ENCODE measurements at places on chromosomes 6 and 20.

DNA sequence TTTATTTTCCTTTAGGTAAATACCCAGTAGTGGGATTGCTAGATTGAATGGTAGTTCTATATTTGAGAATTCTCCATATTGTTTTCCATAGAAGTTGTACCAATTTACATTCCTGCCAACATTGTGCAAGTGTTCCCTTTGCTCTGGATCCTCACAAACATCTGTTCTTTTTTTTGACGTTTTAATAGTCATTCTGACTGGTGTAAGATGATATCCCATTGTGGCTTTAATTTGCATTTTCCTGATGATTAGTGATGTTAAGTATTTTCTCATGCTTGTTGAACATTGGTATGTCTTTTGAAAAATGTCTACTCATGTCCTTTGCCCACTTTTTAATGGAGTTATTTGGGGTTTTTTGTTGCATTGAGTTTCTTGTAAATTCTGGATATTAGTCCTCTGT, 85.6 kb downstream of the UBE3D start:
- no peak for DNase-seq

DNA sequence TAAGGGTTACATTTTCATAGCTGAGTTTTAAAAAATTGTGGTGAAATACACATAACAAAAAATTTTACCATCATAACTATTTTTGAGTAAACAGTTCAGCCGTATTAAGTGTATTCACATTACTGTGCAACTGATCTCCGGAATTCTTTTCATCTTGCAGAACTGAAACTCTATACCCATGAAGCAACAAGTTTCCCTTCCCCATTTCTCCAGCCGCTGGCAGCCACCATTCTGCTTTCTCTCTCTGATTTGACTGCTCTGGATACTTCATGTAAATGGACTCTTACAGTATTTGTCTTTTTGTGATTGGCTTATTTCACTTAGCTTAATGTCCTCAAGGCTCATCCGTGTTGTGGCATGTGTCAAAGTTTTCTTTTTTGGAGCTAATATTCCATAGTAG, 341.6 kb downstream of the QKI start:
- no peak for DNase-seq

DNA sequence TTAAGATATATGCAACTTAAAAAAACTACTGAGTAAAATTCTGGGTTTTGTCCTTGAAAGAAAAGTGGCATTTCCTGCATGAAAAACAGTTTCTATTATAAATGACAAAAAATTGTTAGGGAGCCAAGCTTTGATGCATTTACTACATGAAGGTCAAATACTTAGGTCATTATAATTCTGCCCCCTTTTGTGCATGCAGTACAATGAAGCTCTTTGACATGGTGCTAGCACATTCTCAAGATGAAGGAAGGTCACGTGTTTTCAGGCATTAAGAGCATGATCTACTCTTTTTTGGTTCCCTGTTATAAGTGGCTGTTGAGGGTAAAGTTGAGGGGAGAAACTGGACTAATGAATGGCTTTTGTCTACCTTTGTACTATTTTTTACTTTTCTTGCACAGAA, 72.7 kb downstream of the FOXO3 start:
- no peak for DNase-seq

GRCh38 chr20:37630166-37630565, 63.7 kb upstream of the CTNNBL1 start:
- no peak for DNase-seq

DNA sequence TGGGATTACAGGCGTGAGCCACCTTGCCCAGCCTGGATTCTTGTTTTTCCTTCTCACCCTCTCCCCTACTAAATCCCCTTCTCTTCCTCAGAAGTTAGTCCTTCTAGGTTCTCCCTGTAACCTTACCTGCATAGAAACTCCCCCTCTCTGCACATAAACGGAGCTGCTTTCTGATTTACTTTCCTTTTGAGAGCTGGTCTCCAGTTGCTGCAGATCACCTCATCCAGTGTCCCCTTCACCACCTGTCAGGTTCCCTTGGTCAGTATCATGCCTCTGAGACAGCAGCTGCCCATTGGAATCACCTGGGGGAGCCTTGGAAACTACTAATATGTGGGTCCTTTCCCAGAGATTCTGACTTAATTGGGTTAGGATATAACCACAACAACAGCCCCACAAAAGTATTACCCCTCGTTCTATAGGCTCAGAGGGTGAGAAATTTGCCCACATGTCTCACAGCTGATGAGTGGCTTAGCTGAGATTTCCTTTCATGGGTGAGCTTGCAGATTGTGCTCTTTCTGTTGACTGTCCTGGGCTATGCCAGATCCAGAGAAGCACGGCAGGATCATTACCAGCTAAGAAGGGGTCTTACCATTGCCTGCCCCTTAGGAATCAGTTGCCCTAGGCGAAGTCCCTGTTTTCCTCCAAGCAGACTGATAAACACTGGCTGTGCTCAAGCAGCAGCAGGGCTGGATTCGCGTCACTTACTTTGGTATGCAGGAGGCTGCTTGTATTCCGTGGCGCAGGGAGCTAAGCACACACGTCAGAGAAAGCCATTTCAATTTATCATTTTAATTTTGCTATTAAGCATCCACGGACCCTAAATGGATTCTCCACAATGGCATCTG, 51.3 kb downstream of the AKAP12 start:
- no peak for DNase-seq

- no peak for DNase-seq
These were observed 58.4 kb downstream of the TRAM2 start for GRCh38 chr6:52518279-52518945.

- no peak for DNase-seq
These were observed 4.5 kb downstream of the ZDHHC14 start for GRCh38 chr6:157385482-157385881.

GRCh38 chr6:110878751-110879522, 4.4 kb downstream of the AMD1 start:
- no peak for DNase-seq

DNA sequence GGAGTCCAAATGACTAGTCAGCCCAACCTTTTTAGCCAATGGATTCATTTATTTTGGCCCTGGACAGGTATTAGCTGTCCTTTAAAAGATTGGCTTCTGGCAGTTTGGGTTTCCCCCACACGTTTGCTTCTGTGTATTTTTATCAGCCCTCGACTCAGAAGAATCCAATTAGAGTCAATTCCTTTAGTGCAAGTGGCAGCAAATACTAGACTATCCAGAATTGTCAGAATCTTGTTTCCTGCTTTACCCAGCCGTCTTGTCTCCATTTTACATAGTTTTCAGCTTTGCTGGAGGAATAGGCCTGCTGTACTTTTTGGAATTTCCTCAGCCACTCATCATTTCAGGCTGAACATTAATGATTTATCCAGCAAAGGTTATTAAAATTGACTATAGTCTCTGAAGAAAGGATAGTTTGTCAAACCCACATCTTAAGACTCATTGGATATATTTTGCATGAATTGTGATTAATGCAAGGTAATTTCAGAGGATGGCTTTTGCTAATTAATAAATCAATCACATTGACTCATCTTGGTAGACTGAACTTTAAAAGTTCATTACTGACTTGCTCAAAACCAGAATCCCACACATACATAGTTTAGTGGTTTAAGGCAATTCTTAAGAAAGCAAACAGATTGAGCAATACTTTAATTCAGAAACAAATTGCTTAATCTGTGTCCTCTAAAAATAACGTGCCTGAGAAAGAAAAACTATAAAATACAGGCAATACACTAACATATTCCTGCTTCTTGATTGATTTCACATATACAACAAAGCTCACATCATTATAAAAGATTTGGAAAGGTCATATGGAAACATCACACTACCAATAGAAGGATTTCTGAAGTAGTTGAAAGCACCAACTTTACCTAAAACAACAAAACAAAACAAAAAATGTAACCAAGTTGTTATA, 62.9 kb upstream of the ZNF217 start:
- no peak for DNase-seq

DNA sequence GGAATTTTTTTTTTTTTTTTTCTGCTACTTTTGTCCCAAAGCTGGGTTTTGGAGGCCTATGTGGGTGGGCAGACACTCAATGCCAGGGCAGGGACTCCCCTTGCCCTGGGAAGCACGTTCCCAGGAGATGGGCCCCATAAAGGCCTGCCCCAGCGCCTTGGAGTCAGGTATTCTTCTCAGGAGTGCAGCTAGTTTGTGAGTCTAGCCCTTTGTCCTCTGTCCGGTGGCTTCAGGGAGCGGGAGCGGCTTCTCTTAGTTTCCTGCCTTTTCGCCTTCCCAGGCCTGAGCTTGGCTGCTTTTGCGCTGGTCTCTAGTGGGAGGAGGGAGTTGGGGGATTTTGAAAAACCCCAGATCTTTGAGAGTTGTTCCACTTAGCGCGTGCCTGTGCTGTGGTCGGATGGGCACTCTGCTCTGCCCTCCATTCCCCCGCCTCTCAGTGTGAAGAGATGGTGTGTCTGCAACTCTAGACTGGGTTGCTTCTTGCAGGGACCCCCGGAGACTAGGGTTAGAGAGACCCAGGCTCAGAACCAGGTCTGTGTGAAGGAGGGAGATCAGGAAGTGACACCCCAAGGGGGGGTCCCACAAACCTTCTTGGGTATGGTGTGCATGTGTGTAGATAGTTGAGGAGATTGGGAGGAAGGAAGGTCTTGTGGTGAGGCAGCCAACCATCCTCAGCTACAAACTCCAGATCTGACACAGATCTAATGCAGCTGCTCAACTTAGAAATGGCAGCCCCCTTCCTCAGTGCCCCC, 1.3 kb downstream of the PLCG1 start:
- no peak for DNase-seq

GRCh38 chr6:147808640-147809039, 300.1 kb downstream of the SAMD5 start:
- DNase-seq, result no peak

DNA sequence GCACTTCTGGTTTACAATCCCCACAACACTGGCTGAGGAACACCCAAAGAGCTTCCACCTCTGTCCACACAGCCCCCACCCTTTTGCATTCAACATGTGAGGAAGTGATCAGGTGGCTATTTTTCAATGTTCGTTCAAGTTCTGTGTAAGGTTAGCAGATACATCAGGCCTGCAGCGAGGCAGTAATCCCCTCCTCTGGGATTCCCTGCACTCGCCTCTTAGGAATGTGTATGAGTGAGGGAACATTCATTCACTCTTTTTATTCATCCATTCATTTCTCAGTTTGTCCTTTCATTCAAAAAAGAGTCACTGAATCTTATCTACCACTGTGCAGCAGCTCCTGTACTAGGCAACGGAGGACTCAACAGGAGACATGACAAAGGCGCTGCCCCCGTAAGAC, 236.4 kb upstream of the PRDM1 start:
- no peak for DNase-seq

DNA sequence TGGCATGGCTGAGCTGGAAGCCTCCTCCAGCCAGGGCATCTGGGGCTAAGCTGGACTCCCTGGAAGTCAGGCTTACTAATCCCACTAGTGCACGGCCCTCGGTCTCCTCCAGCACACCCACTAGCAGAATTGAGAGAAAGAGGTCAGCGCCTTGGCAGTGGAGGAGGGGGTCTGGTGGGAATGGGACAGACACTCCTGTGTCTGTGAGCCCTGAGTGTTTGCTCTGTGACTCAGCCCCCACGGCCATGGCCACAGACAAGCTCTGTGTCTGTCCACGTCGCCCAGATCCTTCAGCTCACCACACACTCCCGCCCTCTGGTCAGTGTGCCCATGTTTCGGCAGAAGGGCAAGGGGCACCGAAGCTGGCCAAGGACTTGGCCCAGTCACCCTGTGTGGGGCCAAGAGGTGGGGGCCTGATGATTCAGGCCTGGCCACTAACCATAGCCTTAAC, 8.8 kb downstream of the MDFI start:
- DNase-seq, result no peak

DNA sequence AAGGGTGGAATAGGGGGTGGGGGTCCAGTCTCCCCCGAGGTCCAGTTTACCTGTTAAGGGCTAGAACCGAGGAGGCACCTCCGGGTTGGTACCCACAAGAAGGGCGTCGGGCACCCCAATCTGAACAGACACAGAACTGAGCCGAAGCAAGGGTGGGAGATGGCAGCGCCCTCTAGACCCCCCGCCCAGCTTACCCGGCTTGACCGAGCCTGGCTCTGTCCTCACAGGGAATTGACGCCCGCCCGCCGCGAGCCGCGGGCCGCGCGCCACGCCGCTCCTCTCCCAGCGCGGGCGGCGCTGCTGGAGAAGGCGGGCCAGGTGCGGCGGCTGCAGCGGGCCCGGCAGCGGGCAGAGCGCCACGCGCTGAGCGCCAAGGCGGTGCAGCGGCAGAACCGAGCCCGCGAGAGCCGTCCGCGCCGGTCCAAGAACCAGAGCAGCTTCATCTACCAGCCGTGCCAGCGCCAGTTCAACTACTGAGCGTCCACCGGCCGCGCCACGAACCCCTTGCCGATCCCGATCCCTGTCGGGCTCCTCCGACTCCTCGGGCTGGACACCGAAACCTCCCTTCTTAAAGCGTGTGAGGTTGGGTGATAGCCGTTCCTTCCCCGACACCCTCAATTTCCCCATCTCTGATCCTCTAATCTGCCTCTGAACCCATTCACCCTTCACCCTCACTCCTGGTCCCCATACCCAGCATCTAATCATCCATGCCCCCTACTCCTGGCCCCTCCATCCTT, 5.9 kb downstream of the TP53INP2 start:
- DNase-seq, result no peak

DNA sequence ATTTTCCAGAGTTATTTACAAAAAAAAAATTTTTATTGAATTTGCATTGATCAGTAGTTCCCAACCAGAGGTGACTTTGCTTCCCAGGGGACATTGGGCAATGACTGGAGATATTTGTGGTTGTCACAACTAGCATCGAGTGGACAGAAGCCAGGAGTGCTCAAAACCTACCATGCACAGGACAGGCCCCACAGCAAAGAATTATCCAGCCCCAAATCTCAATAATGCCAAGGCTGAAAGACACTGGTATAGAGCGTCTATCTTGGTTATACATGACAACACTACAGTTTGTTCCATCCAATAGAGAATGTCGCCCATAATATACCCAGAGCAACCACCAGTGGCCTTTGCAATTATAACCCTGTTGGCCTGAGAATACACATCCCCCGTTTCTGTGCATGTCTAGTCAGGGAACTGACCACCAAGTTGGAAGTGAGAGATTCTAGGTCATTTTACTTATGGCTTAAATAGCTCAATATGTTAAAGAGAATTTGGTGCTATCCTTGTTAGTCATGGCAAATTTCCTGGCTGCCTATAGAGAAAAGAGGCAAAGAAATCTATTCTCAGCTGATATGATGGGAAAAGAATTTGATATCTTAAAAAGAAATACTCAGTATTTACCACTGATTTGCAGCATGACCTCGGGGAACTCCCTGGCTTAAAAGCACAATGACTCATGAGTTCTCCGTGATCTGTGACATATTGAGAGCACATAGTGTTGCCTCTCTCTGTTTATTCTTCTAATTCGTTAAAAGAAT, 76.0 kb upstream of the ADTRP start:
- DNase-seq, result no peak
